ENCODE measurements at places on chromosomes 5 and 9.

DNA sequence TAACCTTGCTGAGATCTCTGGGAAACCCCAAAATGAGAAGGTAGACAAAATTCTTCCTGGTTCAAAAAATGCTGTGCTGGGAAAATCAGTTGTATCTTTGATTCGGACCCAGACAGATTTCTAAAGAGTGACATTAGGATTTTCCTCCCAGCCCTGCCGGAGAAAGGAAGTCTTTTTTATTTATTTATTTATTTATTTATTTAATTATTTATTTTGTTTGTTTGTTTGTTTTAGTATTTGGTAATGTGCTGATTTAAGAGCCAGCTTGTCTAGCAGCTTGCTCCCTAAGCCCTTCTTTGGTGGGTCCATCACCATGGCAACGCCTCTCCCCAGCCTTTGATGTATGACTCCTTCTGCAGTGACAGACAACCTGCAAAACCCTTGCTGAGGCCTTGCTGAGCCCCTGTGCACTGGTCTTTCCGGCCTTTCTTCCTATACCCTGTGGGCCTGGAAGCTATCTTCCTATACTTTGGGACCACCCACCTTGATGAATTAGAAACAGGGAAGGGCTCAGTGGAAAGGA is 60.6 kb upstream of the AFAP1L1 start:
- DNase-seq: no peak

GRCh38 chr5:78549043-78549442 is 99.5 kb downstream of the LHFPL2 start:
- DNase-seq: no peak

GRCh38 chr5:107469064-107469463 is 201.7 kb downstream of the EFNA5 start:
- no peak for DNase-seq

- DNase-seq: peak; percentile 7
Observed at GRCh38 chr5:103232393-103232999, 26.1 kb upstream of the MACIR start.

DNA sequence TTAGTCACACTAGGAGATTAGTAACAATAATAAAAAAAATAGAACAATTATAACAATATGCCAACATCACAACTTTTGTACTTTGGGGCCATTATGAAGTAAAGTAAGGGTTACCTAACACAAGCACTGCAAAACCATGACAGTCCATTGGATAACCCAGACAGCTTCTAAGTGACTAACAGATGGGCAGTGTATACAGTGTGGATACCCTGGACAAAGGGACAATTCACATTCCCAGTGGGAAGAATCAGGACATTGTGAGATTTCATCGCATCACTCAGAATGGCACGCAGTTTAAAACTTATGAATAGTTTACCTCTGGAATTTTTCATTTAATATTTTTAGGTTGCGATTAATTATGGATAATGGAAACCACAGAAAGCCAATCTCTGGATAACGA is 45.6 kb upstream of the JADE2 start:
- no peak for DNase-seq

- DNase-seq: peak; percentile 77
Observed at GRCh38 chr9:128285033-128285784, 9.1 kb downstream of the SWI5 start.

GRCh38 chr9:36914212-36914577 is 119.9 kb downstream of the PAX5 start:
- DNase-seq: no peak

- DNase-seq: peak; percentile 72
Observed at GRCh38 chr9:19028835-19029451, 4.1 kb downstream of the SAXO1 start.

GRCh38 chr5:65708145-65708544 is 13.8 kb downstream of the SGTB start:
- DNase-seq: no peak

DNA sequence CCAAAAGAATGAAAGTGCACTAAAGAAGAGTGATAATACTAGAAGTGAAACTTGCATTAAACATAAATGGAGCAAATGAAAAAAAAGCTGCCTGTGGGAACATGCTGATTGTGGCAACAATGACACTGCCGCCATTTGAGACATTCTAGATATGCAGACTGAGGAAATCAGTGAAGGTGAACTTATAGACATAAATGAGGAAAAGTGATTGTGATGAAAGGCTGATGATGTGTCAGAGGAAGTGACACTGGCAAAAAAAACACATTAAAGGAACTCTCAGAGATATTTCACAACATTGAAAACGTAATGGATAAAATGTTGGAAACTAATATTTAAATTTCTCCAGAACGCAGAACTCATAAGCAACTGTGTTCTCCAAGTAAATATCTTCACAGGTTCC is 1.2 kb downstream of the ERCC8 start:
- DNase-seq: no peak

DNA sequence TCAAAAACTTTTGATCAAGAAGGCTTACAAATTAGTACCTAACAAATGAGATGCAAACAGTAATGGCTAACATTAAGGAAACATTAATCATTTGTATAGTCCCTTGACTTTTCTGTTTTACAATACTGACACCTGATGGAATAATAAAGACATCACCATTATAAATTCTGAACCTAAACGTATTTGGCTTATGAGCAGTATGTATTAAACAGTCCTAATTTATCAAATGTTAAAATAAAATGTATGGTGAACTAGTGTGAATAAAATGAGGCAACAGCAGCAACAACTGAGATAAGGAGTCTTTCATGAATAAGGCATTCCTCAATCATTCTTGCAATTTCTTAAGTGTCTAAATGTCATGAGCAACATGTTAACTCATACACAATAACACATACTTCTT is 6.0 kb downstream of the PUM3 start:
- DNase-seq: peak; percentile 33

DNA sequence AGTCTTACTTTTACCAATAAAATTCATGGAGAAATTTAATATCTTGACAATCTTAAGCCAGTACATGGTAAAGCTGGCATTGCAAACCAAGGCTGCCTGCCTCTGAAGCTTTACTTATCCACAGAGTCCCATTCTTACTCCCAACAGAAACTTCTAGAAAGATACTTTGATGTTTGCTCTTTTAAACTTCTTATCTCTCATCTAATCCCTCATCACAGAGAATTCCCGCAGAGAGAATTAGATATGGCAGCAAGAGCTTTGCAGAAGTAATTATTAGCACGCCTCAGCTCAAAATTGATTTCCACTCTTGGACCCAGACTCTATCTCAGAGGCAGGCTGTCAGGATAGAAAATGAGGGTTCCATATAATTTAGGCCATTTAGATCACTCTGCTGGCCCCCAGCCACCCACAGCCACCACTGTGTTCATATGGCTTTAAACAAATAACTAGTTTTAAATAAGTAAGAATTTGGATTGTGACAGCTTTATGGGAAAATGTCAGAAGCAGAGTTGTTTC is 37.9 kb upstream of the GAS1 start:
- no peak for DNase-seq

- DNase-seq: no peak
Observed at GRCh38 chr5:166618526-166618925, 1672.9 kb upstream of the WWC1 start.
